HT1080 (cell line): ENCODE measurements at places on chromosomes 6 and 20.

- DNase-seq, result no peak
These were observed 96.7 kb downstream of the L3MBTL3 start for GRCh38 chr6:130115036-130115435.

GRCh38 chr6:130381459-130382380, 15.9 kb downstream of the TMEM200A start:
- no peak for DNase-seq

DNA sequence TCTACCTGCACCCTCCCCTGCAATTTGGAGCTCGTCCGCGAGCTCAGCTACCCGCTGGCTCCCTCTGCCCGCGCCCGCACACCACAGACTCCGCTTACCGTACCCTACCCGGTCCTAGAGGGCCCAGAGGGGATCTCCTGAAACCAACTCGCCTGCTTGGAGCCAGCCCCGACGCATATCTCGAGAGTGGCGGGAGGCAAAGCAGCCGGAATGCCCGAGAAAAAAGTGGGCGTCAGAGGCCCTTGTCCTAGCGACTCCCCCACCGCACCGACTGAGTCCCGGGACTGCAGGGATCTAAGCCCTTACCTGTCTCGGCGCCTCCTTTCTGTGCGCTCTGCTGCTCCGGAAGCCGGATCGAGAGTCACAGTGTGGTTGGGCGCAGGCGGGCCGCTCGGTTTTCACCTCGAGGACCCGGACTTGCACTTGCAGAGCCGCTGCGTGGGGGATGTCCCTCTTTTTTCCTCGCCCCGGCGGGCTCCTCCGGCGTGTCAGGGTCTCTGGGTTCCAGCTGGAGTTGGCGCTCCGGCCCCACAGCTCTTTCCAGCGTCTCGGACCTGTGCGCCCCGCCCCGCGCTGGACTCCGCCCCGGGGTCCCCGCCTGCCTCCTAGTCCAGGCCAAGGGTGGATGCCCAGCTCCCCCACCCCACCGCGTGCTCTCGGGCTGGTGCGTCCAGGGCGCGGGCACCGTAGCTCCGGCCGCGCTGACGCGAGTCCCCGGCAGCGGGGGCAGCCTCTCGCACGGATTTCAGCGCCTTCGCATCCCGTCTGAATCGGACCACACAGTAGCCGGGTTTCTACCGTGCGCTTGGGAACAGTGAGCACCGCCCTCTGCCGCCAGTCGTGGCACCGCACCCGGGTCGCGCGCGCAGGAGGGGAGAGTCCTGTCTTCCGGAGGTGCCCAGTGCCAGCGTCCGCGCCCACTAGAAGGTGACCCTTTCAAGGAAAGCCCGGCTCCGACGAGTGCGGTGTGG, at the start of gene PROKR2:
PROKR2 (minus strand) TSS at position 767 of the 971 bp plus-strand sequence. CDS start 2,585 bp downstream, outside the sequence.
- no peak for DNase-seq

- DNase-seq, result no peak
These were observed 107.1 kb downstream of the QRSL1 start for GRCh38 chr6:106736502-106736901.

- DNase-seq, result no peak
These were observed 41.9 kb upstream of the PLN start for GRCh38 chr6:118506071-118506638.

GRCh38 chr20:6632187-6632586, 135.3 kb upstream of the BMP2 start:
- peak; percentile 5 for DNase-seq

DNA sequence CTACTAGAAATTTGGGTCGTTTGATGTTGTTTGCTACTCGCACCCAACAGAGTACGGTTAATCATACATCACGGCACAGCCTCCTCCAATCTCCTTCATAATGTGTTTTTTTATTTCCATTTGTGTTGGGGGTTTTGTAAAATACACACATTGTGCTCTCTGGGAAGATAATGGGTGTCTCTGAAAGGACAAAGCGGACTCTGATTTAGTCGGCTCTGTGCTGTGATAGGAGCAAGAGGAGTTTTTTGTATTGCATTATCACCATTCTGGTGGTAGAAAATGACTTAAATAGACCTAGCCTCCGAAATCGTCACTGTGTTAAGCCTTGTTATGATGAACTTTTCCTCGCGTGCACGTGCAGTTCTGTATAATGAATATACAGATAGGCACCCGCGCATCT, 196.3 kb downstream of the CDH4 start:
- DNase-seq, result no peak

GRCh38 chr20:1900321-1900801, 5.2 kb downstream of the SIRPA start:
- peak; percentile 73 for DNase-seq

DNA sequence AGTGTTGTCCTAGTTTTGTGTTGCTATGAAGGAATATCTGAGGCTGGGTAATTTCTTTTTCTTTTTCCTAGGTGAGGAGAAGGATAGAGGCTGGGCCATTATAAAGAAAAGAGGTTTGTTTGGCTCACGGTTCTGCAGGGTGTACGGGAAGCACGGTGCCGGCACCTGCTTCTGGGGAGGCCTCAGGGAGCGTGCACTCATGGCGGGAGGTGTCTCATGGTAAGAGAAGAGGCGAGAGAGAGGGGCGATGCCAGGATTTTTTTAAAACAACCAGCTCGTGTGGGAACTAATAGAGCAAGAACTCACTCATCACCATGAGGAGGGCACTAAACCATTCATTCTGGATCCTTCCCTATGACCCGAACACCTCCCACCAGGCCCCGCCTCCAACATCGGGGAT, 14.2 kb upstream of the NPBWR2 start:
- DNase-seq, result no peak

DNA sequence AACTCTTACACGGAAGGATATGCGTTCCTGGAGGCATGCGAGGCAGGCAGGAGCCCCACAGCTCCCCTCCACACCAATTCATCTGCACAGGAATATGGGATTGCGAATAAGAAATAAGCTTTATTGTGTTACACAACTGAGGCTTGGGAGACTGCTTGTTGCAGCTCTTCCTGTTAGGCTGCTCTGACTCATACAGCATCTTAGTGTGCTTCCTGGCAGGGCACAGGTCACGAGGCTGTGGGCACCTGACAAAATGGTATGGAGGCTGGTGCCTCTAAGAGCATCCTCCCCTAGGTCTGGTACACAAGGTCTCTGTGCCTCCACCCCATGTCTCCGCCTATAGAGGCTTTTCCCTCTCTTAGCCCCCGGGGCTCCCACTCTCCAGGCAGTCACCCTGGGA, 6.8 kb downstream of the SLC22A3 start:
- peak; percentile 83 for DNase-seq

DNA sequence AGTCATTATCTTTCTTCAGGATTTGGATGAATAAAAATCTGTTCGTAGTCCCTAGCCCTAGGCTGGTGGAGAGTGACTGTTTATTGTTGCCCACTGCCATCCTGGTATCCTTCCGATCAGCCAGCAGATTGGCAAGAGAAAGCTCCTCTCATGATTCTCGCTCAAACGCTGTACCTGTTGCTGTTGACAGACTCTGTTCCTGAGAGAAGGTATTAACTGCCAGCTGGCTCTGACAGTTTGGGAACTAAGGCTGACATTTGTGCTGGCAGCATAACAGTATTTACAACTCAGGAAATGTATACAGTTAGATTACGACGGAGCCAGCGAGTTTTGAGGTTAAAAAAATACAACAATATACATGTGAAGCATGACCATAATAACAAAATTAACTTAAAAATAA, 674.5 kb downstream of the PRKN start:
- DNase-seq, result no peak

DNA sequence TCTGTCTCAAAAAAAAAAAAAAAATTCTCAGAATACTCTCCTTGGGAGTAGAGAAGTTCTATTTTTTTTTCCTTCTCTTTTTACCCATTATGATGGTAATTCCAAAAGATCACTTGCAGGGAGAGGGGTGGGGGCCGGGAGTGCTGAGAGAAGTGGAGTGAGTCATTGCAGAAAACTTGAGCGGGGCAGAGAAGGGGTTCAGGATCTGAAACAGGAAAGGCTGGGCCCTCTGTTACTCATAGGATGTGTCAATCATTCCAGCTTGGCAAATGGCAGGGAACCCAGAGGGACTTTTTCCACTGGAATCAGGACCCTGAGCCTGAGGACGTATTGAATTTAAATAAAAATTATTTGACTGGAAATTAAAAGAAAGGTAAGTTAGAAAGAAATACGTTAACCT, 111.4 kb upstream of the ARMC2 start:
- DNase-seq, result peak; percentile 96

DNA sequence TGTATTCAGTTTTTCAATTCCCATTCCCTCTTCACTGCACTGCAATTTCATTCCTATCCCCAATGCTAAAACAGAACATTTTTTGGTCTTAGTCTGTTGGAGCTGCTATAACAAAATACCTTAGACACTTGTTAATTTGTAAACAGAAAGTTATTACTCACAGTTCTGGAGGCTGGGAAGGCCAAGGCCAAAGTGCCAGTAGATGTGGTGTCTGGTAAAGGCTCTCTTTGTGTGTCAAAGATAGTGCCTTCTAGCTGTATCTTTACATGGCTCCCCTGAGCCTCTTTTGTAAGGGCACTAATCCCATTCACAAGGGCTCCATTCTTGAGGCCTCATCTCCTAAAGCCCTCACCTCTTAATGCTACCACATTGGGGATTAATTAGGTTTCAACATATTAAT, 40.0 kb downstream of the PHIP start:
- no peak for DNase-seq

DNA sequence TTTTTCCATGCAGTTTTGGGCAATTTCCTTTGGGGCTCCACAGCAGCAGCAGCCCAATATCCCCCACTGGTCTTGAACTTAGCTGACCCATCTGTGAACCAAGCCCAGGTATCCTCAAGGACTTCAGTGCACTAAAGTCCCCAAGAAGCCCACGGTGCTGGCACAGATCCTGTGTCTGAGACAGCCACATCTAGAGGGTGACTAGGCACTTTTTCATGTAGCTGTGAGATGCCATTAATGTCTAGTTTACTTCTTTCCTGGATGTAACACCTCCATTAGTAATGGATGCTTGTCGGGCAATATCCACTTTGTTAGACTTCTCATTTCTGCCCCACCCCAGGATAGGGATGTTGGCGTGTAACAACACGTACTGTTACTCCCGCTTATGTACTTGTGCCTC, 176.2 kb upstream of the PROKR2 start:
- DNase-seq, result no peak

- DNase-seq, result no peak
These were observed 120.9 kb upstream of the IFNGR1 start for GRCh38 chr6:137339929-137340559.

GRCh38 chr20:35122756-35123405, 24.3 kb downstream of the EDEM2 start:
- DNase-seq, result no peak

DNA sequence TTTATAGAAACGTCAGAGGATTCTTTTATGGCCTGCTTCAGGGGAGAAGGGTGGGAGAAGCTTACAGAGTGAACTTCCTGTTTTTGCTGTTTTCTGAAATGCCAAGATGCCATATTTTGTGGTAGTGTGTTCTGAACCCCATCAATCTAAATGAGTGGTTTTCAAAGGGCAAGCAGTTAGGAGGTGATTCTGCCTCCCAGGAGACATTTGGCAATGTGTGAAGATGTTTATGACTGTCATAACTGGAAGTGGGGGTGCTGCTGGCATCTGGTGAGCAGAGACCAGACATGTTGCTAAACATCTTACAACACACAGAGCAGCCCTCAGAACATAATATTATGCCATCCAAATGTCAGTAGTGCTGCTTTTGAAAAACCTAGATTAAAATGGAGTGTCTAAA, 6.0 kb upstream of the PRL start:
- no peak for DNase-seq

DNA sequence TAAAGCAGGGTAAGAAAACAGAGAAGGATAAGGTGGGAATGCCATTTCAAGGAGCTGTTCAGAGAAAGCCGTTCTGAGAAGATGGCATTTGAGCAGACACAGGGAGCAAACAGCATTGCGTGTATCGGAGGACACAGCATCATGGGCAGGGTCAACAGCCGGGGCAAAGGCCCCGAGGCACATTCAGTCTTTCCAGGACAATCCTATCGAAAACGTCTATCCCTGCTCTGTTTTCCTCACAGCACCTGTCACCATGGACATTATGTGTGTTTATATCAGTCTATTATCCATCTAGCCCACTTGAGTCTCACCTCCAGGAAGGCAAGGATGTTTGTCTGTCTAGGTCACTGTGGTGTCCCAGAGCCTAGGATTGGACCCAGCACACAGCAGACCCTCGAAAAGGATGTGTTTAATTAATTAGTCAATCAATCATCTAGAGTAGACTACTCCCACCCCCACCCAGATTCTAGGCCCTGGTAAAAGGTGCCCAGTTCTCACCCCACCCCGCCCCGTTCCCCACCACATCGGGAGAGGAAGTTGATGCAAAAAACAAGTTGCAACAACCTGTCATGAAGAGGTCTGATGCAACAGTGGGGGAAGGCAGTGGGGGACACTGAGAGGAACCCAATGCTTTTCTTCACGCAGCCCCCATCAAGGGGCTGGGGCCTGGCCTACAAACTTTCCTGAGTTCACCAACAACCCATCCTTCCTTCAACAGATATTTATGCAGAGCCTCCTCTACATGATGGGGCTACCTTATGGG, 66.6 kb downstream of the PREX1 start:
- DNase-seq, result no peak

- DNase-seq, result no peak
These were observed 126.2 kb downstream of the RNF144B start for GRCh38 chr6:18513253-18513798.

DNA sequence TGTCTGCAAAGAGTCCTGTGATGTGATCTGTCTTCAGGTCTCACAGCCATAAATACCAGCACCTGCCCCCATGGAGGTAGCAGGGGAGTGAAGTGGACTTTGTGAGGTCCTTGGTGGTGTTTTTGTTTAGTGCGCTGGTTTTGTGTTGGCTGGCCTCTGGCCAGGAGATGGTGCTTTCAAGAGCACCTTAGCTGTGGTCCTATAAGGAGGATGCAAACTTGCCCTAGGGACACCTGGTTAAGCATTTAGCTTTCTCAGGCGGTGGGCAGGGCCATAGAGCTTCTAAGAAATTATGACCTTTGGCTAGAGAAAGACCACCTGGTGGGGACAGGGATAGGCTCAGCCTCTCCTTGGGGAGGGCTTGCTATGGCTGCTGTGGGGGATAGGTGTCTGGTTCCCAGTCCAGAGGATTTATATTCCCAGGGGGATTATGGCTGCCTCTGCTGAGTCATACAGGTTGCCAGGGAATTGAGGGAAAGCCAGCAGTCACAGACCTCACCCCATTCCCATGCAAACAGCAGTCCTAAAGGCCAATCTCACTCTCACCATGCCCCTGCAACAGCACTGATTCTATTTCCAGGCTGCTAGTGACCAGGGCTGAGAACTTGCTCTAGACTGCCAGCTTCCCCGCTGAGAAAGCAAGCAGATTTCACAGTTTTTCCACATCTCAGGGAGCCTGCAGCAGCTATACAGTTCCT, 259.3 kb downstream of the TFAP2B start:
- DNase-seq, result peak; percentile 15

- DNase-seq, result no peak
These were observed 223.6 kb downstream of the HIVEP2 start for GRCh38 chr6:142721215-142721920.

GRCh38 chr20:13121840-13122515, 99.1 kb upstream of the ISM1 start:
- DNase-seq, result no peak

DNA sequence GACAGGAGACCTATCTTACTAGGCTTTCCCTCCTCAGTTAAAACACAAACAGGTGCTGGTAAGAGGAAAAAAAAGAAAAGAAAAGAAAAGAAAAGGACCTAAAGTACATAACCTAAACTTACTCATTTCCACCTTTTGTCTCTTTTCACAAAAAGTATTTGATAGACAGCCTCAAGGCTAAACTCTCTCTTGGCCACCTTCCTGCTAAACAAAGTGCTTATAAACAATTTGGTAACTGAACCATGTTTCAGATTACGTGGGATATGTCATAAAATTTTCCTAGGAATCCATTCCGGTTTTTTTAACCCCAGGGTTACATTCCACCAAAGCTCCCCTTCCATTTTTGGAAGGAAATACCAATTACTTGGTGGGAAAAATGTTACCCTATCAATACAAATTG, 109.0 kb downstream of the PRND start:
- no peak for DNase-seq

- peak; percentile 77 for DNase-seq
These were observed 10.6 kb upstream of the BAK1 start for GRCh38 chr6:33590531-33591198.
